ENCODE measurements at places on chromosomes 7 and 10. TPM values are rescaled to one million over a fixed set of nuclear protein-coding genes. Genes with fewer than 3 reads are reported as not detected.

SMARCD3 gene
- total RNA-seq: 45.1 TPM

PNLIPRP1 gene
- not detected for total RNA-seq

HMX2 gene
- total RNA-seq: not detected

TUBAL3 gene
- total RNA-seq: 0.62 TPM

KCNIP2 gene
- 2.4 TPM for total RNA-seq

IGF2BP3 gene
- not detected for total RNA-seq

UPK3B gene
- not detected for total RNA-seq

TMEM60 gene
- 15.7 TPM for total RNA-seq

CTNNA3 gene
- total RNA-seq: 22.0 TPM

SCART1 gene
- 2.2 TPM for total RNA-seq

ICA1 gene
- total RNA-seq: 7.0 TPM
